ENCODE measurements at places on chromosomes 2 and 18.

DNA sequence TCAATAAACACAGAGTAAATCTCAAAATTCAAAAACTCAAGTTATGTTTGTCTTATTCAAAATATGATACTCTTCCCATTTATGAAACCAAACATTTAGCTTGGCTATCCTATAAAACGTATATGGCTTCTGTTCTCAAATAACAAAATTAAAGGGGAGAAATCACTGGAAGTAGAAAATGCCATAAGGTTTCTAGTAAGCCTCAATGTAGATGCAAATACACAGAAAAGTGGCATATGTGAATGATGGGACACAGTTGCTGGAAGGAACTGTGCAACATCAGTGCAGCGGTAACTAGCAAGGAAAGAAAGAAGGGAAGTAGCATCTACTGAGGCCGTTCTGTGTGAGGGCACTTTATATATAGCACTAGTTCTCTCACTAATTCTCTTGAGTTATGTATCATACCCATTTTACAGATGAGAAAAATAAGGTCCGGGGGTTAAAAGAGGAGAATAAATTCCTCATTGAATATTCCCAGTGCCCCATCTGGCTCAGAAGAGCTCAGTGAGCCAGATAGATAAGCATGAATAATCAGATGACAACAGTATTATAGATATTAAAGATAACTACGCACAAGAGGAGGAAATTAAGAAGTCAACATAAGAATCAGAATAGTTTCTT lies 27.2 kb downstream of the NBAS start:
- no peak for DNase-seq

- no peak for DNase-seq
Observed at GRCh38 chr2:214775971-214776370, 33.5 kb downstream of the BARD1 start.

GRCh38 chr2:7281231-7282201 lies 364.3 kb downstream of the RNF144A start:
- no peak for DNase-seq

GRCh38 chr2:67208887-67209500 lies 188.1 kb upstream of the ETAA1 start:
- peak; percentile 14 for DNase-seq

- DNase-seq = no peak
Observed at GRCh38 chr2:174624895-174625430, 27.4 kb upstream of the WIPF1 start.
